ENCODE measurements at places on chromosomes 12 and 14.
A peak's percentile ranks its signal among the peaks of the same experiment; 100 is the strongest.

DNA sequence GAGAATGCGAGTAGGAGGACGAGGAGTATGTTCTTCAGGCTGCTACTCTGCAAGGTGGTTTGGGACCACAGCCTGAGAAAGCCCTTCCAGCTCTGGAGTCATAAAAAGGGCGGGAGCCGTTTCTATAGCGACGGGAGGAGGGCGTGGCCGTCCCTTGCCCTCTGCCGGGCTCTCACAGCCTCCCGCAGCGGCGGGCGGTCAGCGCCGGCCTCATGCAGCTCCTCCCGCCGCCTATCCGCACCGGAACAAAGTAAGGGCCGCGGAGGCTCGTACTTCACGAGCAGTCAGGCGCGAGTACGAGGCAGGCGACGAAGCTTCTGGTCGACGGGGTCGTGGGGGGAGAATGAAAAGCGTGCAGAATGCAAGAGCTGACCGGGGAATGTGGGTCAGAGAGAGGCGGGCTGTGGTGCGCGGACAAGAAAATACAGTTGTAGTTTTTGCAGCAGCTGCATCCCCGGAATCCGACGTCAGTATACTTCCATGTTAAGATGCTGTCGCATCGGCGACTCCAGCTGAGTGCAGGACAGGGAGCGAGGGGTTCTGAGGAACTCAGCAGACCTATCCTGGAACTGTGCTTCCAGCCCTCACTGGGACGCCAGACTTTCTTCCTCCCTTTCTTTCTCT lies at the start of gene DYRK4:
Gene DYRK4, plus strand, starts transcription at position 175 of the 624 bp plus-strand sequence. Its CDS starts 38 bp downstream, at position 213.
- DNase-seq = peak; percentile 100

- DNase-seq = peak; percentile 9
Observed at GRCh38 chr12:87157791-87158190, 871.4 kb downstream of the C12orf50 start.

DNA sequence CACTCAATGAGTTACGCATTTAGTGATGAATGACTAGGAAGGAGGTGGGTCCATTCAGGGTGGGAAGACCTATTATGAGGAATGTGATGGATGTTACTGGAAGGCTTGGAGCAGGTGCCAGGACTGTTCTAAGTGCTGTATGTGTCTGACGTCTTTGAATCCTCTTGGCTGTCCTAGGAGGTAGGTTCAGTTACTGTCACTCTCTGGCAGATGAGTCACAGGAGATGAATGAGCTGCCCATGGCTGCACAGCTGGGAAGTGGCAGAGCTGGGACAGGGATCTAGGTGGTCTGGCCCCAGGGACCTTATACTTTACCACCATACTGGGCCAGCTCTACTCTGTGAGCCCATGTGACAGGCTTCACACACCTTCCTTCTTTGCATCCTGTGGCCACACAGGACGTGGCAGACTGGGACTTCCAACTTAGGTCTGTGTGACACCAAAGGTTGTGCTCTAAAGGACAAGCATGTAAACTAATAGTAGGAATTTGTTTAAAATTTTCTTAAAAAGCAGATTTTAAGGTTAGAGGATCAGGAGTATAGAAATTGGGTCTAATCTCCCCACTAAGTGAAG lies 24.0 kb downstream of the TCTN1 start:
- no peak for DNase-seq

DNA sequence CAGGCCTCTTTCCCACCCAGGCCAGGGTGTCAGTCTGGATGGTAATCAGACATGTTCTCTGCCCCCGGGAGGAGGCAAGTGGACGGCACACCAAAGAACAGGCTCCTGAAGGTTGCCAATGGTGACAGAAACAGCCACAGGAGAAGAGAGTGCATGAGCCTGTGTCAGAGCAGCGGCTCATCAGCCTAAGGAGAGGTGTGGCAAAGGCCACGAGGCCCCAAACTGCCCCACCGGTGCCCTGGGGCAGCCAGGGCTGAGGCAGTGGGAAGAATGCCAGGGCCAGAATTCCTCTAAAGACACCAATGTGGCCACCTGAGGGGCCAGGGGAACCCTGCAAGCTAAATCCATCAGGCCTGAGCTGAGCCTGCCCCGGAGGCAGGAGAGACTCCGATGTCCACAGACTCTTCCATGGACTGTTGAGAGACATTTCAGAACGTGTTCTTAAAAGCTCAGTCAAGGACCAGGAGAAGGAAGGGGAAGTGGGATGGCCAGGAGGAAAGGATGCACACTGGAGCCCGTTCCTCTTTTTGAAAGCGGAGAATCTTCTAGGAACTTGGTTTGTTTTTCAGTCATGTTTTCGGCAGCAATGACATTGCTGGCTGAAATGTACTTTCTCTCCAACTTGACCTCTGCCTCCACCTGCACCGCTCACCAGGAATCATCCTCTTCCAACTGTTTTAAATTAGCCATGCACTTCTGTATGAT lies 176.3 kb upstream of the FKBP4 start:
- DNase-seq = no peak

- peak; percentile 48 for DNase-seq
Observed at GRCh38 chr12:11482955-11483354, 87.6 kb upstream of the PRB2 start.

GRCh38 chr12:121530600-121531355 lies 50.0 kb downstream of the KDM2B start:
- no peak for DNase-seq

DNA sequence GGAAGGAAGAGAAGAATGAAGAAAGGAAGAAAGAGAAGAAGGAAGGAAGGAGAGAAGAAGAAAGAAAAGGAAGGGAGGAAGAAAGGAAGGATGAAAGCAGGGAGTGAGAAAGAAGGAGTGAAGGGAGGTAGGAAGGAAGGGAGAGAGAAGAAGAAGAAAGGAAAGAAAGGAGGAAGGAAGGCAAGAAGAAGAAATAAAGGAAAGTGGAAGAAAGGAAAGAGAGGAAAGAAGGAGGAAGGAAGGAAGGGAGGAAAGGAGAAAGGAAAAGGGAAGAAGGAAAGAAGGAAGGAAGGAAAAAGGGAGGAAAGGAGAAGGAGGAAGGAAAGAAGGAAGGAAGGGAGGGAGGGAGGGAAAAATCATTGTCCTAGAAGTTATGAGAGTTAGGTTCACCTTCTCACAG lies 696.6 kb upstream of the TMEM132C start:
- no peak for DNase-seq

DNA sequence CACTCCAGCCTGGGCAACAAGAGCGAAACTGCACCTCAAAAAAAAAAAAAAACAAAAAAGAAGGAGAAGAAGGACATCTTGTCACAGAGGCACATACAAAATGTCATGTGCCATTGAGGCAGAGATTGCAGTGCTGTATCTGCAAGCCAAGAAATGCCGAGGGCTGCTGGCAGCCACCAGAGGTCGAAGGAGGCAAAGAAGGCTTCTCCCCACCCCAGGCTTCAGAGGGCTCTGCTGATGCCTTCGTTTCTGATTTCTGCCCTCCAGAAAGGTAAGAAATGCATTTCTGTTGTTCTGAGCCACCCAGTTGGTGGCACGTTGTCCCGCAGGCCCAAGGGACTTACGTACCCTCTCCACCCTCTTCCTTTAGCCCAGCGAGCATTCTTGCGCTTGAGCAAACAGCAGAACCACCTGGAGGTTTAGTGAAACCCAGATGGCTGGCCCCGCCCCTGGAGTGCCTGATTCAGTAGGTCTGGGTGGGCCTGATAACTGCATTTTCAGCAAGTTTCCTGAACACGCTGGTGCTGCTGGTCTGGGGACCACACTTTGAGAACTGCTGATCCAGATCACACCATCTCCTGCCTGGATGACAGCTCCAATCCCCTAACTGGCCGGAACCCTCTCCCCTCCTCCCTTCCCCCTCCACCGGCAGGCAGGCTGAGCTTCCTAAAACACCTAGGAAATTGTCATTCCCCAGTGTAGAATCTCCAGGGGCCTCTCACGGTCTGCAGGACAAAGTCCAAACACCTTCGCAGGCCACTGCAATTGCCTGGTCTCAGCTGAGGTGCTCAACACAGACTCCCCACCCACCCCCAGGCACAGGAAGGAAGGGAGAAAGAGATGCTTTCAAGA lies 21.1 kb upstream of the SCARB1 start:
- DNase-seq = peak; percentile 81

GRCh38 chr12:26773313-26774104 lies 59.5 kb downstream of the ITPR2 start:
- DNase-seq = peak; percentile 92

- no peak for DNase-seq
Observed at GRCh38 chr14:77120771-77121743, 20.5 kb downstream of the ZDHHC22 start.

DNA sequence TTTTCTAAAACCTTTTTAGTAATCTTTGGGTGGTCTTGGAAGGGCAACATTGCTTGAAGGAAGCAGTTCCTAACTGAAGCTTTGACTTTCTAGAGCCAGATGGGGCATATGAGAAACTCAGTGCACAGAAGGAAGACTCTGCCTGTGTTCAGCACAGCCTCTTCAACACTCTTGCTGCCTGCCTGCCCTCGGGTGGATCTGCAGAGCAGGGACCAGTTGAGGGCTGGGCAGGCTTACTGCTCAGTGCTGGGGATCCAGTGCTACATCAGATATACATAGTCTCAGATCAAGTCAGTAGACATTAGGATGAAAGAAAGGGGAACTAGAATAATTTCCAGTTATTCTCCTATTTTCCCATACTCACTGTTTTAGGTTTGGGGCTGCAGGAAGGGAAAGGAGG lies 29.5 kb upstream of the TMX1 start:
- DNase-seq = peak; percentile 82

DNA sequence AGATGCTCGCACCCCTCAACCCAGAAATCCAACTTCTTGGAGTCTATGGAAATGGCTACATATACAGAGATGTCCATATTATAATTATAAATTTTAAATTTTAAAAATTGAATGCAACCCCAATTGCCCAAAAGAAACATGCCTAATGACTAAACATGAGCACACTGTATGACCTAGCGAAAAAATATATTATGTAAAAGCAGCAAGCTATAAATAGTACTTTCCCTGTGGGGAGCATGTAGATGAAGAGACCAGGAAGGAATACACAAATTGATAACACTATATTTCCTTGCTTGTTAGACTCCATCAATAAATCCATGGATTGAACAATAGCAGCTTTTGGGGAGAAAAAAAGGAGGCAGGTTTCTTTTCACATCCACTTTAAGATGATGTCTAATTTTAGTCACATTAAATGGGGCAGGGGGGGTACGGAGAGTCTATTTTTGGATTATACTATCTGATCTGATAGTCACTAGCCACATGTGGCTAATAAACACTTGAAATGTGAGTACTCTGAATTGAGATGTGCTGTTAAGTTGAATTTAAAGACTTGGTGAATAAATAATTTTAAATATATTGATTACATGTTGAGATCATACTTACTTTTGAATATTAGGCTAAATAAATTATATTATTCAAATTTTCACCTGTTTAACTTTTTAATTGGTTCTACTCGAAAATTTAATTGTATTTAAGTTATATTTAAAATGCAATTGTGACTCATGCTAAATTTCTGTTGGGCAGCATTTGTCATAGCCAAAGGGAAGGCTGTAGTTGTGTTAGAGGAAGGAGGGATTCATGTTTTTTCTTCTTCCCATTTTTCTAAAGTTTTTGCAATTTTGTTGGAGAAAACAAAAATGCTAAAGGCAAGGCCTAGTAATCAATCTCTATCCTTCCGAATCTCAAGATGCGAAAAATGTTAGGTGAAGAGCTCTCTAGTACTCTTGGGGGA lies 17.5 kb downstream of the MAX start:
- DNase-seq = no peak

DNA sequence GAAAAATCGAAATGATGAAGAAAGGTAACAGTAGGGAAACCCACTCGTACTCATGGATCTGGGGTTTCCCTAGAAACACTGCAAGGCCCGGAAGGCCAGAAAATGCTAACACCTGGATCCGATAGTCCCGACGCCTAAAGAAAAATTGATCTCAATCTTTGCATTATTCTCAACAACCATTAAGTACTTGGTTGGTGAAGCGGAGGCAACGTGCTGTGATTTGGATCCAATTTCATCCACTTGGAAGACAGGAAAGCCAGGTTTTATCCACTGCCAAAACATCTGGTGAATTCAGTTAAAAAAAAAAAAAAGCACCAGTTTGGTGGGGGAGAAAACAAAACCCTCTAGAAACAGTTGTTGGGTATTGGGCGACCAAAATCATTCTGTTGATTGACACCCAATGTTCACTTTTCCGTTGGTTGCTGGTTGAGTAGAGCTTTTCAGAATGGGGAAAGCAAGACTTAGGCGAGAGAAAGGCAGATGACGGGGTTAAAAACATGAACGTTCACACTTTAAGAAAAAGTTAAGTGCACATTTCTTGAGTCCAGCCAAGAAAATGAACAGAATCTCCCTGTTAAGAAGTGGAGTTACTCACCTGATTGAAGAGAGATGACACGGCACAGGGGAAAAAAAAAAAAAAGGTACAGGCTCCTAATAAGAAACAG lies 41.9 kb upstream of the MED13L start:
- DNase-seq = no peak

- peak; percentile 85 for DNase-seq
Observed at GRCh38 chr14:64879635-64880220, at the start of gene SPTB. TSS of gene SPTB (minus strand) at chr14:64879907. CDS start at chr14:64823094, 56,813 bp downstream.

DNA sequence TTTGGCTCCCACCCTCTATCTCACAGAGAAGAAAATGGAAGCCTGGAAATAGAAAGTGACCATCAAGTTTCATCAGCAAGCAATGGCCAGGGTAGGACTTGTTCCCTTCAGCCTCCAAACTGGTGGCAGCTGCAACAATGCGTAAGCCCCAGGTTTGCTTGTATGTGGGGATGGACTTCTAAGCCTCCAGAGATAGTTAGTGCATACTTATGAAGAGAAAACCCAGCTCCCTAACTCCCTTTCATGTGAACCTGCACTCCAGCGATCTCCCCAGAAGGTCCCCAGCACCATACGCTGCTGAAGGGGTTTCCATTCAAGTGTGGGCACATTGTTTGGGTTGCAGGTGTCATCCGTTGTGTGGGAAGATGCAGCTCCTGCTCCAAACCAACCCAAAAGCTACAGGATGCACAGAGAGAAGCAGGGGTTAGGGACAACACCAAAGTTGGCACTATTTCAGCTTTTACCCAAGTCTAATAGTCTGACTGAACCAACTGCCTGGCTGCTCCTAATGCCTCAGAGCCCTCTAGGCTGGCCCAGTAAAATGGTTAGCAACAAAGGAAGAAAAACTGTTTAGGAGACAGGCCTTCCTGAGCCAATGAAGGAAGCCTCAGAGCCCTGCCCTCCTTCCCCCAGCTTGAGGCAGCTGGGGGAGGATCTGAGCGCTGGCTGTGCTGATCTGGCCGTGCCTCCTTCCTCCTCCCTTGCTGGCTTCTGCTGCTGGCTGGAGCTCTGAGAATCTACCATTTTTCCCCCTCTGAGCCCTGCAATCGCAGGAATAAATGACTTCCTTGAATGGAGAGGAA lies 12.3 kb downstream of the ZFP36L1 start:
- peak; percentile 27 for DNase-seq

- peak; percentile 100 for DNase-seq
Observed at GRCh38 chr12:24488091-24488596, 460.8 kb downstream of the BCAT1 start.

DNA sequence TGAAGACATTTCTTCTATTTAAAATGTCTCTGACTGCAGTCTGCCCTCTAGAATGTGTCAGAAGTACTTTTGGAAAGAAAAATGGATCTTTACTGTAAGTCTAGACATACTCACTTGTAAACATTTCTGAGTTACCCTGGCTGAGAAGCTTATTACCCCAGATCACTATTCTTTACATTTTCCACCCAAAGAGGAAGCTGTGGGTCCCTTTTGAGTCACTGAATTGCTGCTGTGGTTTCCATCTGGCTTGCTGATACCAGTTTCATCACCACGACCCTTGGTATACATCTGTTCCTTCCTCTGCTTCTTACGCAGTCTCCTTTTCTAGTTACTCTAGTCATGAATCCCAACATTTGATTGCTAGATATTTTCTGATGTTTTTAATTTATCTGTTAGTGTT lies 20.2 kb upstream of the CLEC4D start:
- no peak for DNase-seq

GRCh38 chr12:124592050-124592449 lies 24.6 kb upstream of the NCOR2 start:
- DNase-seq = no peak

- DNase-seq = peak; percentile 37
Observed at GRCh38 chr12:67433385-67434175, 164.4 kb downstream of the CAND1 start.
